ENCODE measurements at places on chromosomes 1 and 21.
A peak's percentile ranks its signal among the peaks of the same experiment; 100 is the strongest.

DNA sequence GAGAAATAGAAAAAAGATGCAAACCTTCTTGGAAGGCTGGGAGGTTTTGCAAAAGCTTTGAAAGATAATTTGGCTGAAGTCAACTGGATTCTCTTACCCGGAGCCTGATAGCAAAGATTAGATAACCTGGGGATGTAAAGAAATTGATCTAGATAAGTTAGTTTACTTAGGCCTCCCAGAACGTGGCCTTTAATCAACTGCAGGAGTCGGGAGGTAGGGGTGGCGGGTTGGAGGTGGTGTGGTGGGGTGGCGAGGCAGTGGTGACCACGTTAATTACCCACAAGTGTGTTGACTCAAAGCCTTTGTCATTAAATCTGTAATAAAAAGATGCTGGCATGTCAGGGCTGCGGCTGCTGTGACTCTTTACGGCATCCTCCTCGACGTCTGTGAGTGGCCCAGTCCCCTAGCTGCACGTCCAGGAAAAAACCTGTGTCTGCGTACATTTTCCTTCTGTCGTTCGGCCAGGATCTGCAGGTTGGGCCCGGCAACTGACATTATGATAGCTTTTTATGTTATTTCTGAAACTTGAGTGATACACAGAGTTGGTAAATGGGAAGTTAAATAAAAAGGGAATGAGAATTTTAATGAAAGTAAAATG, 51.1 kb upstream of the B3GALT2 start:
- no peak for DNase-seq

DNA sequence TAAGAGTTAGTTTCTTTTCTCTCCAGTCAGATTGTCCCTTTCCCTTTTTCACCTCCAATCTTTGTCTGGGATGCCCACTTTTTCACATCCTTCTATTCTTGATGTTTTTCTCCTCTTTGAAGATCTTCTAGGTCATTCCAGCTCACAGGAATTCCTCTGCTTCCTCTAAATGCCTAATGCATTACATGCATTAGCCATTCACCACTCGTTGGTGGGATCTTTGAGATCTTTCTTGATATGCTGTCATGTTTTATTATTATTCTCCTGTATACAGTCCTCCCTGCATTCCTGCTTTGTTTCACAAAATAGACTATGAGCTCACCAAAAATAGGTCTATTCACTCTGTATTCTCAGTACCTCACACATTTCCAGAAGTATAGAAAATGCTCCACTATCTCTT, 129.0 kb downstream of the LYPLAL1 start:
- no peak for DNase-seq

DNA sequence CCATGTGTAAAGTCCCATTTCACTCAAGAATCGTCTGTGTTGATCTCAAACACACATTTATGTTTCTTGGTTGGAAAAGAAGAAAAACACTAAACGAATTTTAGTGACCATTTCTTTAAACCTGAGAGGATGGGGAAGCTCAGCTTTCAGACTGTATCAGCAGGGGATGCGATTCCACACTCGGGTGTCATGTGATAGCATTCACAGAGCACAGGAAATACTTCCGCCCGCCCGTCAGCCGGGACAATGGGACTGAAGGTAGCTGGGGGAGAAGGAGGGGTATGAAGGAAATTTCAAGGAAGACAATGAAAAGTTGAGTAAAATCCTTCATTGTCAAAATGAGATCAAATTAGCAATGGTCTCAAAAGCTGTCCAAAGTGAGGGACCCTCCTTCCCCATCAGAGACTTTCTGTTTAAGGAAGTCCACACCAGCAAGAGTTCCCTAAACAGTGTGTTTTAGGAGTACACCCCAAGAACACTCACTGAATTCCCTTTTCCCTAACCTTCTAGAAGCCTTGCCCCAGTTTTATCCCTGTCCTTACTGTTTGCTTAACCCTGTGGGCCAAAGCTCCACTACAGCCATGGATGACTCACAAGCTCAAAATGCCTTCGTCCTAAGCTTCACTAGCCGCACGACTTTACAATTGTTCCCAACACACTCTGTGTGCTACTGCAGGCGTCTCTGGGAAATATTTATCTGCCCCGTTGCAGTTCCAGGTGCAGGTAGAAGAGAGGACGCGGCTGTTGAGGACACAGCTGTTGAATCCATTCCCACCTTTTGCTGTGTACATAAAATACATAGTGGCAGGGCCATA, 51.4 kb upstream of the SIM2 start:
- no peak for DNase-seq

DNA sequence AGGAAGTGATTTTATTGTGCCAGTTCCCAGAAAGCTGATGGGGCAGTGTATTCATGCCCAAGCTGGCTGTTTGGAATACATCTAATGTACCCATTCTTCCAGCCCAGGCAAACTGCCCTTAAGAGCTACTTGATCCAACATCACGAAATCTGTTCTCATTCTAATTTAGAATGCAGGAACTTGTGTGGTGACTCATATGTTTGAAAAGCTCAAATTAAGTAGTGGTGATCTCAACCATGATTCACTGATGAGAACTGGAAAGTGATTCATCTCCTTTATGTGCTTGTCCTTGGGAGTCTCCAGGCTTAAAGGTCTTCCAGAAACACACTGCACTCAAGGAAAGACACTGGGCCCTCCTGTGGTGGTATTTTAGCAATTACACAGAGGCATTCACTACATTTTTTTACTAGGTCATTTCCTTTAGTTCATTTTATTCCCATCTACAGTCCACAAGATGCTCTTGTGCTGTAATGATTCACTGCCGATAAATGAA, 65.4 kb downstream of the RPE65 start:
- DNase-seq, result no peak

DNA sequence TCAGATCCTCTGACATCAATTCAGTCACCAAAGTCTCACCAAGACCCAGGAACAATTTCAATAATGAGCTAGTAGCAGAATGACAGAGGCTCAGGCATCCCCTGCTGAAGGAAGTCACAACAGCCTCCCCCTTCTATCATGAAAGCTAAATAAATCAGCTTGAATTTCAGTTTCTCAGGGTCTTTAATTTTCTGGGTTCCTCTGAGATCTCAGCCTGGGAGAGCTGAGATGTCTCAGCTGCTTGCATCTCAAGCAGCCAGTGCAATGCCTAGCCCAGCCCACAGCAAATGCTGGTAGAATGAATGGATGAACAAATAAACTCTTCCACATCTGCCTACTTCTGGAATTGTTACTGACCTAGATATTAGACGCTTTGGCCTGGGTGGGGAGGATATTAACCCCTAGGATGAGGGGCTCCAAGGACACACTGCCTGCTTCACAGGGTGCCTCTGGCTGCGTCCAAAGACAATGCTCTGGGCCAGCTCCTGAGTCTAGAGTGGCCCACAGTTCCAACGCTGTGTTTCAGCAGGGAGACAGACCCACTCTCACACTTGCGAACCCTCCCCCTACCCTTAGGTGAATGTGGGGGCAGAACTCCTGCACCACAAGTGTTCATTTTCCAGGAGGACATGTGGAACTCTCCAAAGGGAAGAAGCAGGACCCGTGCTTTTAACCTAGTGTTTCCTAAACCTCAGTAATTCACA, 11.2 kb upstream of the LORICRIN start:
- no peak for DNase-seq

- DNase-seq, result no peak
These were observed 380 bp upstream of the FBXO28 start for GRCh38 chr1:224113545-224113917.

- DNase-seq, result no peak
These were observed 100.1 kb upstream of the S1PR1 start for GRCh38 chr1:101136739-101137138.

GRCh38 chr1:59750328-59751003, 64.3 kb upstream of the HOOK1 start:
- peak; percentile 67 for DNase-seq

DNA sequence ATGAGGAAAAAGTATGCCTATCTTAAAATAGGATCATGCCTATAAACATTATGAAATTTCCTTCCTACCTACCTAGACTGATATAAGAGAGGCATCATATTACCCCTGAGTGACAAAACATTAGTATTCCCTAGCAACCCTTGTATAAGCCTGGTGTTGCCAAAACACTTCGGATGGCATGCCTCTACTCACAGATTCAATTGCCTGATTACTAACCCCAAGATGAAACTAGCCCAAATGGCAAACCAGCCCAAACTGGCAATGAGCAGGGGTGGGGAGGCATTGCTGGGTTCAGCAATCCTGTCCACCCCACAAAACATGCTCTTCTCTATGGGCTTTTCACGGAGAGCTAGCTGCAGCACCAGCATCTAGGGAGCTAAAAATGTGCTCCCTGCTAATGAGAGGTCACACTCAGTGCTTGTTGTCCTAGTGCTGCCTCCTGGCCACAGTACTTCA, 13.9 kb downstream of the PALMD start:
- DNase-seq, result no peak

DNA sequence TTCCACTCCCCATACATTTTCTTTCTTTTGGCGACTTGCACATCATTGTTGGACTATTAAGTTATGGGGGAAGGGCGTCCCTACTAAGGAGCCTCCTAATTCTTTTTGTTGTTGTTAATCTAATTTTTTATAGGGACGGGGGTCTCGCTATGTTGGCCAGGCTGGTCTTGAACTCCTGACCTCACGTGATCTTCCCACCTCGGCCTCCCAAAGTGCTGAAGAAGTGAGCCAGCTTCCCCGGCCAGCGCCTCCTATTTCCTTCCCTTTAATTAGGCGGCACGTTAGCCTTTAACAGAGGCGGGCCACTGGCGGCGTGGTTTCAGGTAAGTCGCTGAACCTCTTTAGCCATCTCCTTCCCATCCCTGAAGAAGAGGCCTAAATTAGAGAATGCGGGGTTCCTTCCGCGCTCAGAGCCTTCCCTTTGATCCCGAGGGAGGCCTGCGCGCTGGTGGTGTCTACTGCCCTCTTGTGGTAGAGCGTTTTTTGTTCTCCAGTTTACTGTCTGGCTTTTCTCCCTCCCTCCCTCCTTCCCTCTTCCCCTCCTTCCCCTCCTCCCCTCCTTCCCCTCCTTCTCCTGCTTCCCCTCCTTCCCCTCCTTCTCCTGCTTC, 38.1 kb downstream of the TNFRSF9 start:
- peak; percentile 55 for DNase-seq

- no peak for DNase-seq
These were observed 20.4 kb upstream of the C1orf105 start for GRCh38 chr1:172399756-172400721.

Measured in breast epithelium (tissue), 4 donors.